ENCODE measurements at places on chromosomes 3 and 15. TPM values are rescaled to one million over a fixed set of nuclear protein-coding genes. Genes with fewer than 3 reads are reported as not detected.

OR5K2 gene
- total RNA-seq: not detected

ADAMTS7 gene
- total RNA-seq: 0.39 TPM

SLCO3A1 gene
- total RNA-seq: 6.8 TPM

SHC4 gene
- 3.7 TPM for total RNA-seq

IP6K2 gene
- 47.1 TPM for total RNA-seq
